GM12892 (cell line): ENCODE measurements at places on chromosomes 1 and 21.
A peak's percentile ranks its signal among the peaks of the same experiment; 100 is the strongest.

DNA sequence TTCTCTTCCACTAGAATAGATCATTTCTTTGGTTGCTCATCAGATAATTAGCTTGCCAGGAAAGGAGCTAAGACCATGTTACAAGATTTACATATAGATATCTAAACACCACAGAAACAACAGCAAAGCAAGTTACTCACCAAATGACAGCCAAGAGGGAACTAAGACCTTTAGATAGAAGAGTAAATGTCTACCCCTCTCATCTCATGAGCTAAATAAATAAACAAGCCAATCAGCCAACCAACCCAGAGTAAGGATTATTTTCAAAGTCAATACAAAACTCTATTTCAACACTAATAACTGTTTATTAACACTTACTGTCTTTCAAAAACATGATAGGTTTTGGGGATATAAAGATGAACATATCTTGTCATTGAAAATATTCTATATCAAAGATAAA, 474.7 kb downstream of the LMO4 start:
- no peak for DNase-seq

GRCh38 chr21:25297117-25297516, 310.2 kb downstream of the MRPL39 start:
- DNase-seq = no peak

GRCh38 chr1:110390692-110391245, at the start of gene SLC16A4:
SLC16A4 (minus strand) TSS chr1:110391026; CDS start chr1:110389323, 1,703 bp downstream.
- no peak for DNase-seq

DNA sequence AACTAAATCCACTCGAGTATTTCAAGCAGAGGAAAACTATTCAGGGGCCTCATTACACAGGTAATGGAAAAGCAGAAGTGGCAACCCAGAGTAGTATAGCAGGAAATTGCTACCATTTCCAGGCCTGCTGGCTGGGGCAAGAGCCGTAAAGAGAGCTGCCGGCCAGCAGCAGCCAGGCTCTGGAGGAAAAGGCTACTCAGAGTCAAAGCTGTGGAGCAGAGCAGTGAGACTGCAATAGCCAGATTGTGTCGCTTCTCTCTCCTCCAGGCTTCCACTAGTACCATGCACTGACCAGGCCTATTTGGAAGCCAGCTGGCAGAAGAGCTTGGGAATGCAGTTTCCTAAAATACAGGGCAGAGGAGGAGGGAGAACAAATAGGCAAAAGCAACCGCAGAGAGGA, 155.5 kb downstream of the OMA1 start:
- no peak for DNase-seq

DNA sequence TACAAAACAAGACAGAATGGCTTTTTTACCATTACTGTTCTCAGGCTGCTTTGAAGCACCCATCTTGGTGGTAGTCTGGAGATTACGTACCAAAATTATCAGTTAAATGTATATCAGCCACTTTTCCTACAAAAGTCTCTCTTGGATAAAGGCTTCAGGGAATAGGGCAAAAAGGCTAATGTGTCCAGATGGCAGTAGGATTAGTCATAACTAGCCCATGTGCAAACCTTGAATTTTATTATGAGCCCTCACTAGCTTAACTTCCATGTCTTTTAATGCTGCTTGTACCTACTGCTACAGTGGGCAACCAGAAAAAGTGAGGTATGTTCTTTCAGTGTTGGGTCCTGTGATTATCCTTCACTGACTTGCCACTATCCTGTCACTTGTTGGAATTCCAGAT, 51.0 kb downstream of the PLPPR4 start:
- no peak for DNase-seq

GRCh38 chr21:26003404-26003803, 167.2 kb downstream of the APP start:
- DNase-seq = no peak

DNA sequence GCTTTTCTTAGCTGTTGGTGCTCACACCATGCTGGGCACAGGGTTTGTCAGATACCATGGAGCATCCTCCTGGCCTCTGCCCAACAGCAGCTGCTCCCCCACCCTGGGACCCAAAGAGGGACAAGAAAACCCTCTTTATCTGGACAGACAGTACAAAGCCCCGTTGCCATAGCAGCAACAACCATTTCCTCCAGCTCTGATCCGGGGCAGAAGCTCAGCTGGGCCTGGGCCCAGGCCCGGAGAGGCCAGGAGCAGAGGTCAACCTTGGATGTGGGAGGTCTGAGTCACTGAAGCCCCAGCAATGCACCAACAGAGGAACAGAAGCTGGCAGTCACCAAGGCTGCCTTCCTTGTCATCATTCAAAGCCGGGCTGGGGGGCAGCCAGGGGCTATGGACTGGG, 228.4 kb upstream of the POU3F1 start:
- no peak for DNase-seq

DNA sequence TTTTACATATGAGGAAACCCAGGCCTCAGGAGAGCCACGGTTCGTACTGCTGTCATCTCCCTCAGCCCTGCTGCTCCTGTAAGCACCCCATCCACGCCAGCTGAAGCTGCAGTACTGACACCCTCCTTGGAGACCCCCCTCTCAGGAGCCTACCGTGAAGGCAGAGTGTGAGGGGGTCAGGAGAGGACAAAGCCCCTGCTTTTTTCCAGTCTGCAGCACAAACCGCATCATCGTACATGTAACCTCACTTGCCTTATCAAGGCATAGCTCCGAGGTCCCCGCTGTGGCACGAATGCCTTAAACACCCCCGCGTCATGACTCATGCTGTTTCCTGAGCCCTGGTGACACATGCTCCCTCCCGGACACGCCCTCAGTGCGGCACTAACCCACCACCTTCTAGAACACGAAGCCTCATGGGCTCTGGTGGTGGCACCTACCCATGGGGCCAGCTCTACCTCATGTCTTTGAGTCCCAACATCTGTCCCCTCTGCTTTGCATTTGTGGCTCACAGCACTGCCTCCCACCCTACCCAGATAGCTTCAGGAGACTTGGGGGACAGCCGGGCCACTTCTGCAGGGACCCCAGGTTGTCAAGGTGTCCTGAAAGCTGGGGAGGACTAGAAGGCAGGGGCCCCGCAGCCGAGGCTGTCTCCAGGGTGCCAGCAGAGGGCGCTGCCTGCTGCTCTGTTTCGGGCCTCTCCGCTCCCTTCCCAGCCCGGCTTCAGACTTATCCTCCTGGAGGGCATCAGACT, 4.9 kb downstream of the SH3BGRL3 start:
- peak; percentile 72 for DNase-seq

GRCh38 chr1:203492082-203492747, 1.7 kb upstream of the OPTC start:
- no peak for DNase-seq

- DNase-seq = no peak
Measured at GRCh38 chr1:70227439-70227838, 6.3 kb downstream of the SRSF11 start.

DNA sequence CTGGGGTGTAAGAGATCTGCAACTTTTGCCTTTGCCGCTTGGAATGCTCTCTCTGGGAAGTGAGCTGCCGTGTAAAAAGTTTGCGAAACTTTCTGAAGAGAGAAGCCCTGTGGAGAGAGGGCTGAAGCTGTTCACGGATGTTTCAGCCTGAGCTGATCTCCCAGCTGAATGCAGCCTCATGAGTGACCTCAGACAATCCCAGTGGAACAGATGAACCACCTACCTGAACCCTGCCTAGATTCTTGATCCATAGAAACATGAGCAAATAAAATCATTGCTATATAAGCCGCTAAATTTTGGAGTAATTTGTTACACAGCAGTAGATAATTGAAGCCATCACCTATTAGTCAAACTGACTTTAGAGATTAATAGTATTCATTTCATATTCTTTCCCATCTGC, 4.4 kb upstream of the ALG6 start:
- no peak for DNase-seq

- no peak for DNase-seq
Measured at GRCh38 chr1:59397139-59397858, 100.4 kb downstream of the FGGY start.

DNA sequence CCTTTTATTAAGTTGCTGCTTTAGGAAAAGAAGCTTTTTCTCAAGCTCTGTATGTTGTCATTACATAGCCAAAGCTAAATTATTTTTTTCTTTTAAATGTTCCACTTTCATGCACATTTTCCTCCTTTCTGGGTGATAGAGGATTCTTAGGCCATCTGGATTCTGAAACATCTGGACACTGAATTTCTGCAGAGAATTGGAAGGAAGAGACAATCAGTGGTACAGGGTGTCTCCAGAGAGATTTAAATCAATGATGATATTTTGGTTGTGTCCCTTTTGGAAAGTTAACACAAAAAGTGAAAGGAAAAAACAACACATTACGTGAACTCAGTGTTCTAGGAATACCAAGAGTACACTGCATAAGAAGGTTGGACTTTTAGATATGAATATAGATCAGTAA, 211.4 kb upstream of the PKN2 start:
- no peak for DNase-seq

DNA sequence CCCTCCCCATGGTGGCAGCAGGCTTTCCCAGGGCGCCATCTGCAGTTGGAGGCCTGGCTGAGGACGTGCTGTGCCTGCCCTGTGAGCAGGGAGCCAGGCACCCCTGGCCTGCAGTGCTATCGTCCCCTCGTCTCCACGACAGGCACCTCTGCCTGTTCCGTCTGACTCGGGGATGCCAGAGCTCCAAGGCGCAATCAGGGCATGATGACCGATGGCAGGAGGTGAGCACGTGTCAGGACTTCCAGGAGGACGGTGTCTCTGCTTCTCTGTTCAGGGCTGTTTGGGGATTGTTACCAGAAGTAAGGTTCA, 125.2 kb downstream of the PCBP3 start:
- no peak for DNase-seq

DNA sequence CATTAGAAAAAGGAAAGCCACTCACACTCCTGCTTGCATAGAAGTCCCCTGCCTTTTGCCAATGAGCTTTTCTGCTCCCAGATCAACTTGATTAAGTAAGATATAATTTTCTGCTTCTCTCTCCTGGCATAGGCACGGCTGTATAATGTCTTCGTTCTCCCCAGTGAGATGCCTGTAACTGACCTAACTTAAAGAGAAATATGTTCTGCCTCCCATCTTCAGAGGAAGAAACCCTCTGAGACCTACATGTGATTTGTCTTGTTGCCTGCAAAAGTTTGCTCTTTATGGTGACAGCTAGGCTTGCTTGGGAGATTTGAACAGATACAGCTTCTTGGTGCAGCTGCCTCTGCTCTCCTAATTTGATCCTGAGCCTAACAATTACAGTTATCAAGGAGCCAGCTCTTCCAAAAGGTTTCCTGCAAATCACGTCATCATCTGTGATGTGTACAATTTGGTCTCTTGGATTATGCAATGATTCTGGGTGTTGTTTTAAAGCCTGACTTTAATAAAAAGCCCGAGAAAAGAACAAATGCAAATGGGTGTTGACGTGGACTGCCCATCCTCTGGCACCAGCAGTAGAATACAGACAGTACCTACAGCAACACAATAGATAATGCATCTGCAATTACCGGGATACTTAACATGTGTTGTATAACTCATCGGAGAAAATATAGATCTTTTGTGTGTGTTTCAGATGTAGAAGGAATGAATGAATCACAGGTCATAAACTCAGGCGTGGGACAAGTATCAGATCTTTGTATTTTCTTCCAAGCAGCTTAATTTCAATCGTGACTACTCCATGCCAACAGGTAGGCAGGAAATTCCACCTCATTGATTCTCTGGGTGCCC, 76.2 kb upstream of the KAZN start:
- no peak for DNase-seq
